Cardiac muscle cell (in vitro differentiated cells and primary cell): ENCODE measurements at places on chromosomes 12 and 14. TPM values are rescaled to one million over a fixed set of nuclear protein-coding genes. Genes with fewer than 3 reads are reported as not detected.

GRCh38 chr12:4975574-4975973, 65.9 kb downstream of the KCNA1 start:
- no peak for DNase-seq

GRCh38 chr12:105860561-105861207, 278.1 kb downstream of the NUAK1 start:
- DNase-seq: no peak

NGB gene
- 0.09 TPM in 1 of 2 replicates, not detected in the other for total RNA-seq

GRCh38 chr12:95014554-95014953, 11.1 kb upstream of the NDUFA12 start:
- no peak for DNase-seq

GRCh38 chr12:122807651-122808050, 27.6 kb upstream of the HIP1R start:
- DNase-seq: no peak

DNA sequence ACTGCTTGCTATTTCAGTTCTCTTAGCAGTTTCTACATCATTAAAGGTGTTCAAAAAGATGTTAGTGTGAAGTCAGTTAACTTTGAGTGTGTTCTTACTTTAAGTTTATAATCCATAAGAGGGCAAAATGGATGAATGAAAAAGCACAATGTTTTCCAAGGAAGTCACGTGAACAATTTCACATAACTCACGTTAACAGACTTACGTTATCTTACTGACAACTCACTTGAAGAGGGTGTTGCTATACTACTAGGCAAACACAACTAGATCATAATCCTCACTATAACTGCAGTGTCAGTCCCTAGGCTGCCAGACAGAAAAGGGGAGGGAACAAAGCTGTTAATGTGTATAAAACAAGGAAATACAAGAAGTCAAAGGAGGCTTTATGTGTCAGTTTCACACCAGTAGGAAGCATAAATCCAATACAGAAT, 6.4 kb downstream of the SLC2A13 start:
- DNase-seq: no peak

DNA sequence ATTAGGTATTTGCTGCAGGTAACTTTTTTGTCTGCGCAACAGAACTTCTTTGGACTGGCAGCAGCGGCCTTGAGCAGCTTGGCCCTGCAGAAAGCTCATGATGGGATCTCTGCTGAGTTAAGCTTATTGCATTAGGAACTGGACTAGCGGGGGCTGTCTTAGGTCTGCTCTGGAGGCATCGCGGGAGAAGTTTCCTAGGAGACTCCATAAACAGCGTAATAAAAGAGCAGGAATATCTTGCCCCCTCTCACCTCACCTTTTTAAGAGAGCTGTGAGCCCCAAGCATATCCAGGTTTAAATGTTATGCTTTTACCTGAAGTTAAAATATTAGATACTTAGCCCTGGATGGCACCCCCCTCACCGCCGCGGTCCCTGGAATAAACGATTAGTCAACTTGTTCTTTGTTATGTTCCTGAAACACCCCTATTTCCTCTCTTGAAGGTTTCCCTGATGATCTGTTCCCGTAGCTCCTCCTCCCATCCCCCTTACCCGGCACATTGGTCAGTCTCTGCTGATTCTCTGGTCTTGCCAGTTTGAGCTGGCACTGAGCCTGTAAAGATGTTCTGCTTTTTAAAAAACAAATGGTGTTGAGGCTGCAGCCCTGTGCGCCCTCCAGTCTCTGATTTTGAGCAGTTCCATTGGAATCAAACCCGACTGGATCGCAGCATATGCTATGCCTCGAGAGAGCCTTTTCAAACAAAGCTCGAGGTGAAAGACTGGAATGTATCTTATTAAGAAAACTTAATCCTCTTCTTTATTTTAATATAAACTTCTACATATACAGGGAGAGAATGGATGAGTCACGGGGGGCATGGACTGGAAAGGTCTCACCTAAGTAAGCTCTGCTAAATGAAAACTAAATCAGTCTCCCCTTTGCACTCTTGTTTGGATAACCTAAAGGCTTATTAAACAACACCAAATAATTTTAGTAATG, 1.9 kb downstream of the MLXIP start:
- no peak for DNase-seq

DNA sequence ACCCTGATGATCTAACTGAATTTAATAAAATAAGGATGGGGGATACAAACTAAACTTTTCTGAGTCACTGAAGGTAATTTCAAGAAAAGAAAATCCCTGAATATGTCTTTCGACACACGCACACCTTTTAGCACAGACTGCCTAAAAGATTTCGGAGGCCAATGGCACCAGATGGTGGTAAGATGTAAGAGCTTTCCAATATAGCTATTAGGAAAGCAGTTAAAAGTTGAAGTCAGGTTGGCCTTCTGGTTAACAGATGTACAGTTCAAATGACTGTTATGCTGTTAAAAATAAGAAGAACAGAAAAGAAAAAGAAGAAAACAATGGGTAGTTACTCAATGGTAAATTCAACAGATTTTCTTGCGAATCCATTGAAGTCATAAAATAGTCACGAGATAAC, 80.7 kb upstream of the KRR1 start:
- no peak for DNase-seq

STON2 gene
- 1.0 and 1.4 TPM in 2 replicates for total RNA-seq

NRIP2 gene
- not detected in 2 replicates for total RNA-seq

DNA sequence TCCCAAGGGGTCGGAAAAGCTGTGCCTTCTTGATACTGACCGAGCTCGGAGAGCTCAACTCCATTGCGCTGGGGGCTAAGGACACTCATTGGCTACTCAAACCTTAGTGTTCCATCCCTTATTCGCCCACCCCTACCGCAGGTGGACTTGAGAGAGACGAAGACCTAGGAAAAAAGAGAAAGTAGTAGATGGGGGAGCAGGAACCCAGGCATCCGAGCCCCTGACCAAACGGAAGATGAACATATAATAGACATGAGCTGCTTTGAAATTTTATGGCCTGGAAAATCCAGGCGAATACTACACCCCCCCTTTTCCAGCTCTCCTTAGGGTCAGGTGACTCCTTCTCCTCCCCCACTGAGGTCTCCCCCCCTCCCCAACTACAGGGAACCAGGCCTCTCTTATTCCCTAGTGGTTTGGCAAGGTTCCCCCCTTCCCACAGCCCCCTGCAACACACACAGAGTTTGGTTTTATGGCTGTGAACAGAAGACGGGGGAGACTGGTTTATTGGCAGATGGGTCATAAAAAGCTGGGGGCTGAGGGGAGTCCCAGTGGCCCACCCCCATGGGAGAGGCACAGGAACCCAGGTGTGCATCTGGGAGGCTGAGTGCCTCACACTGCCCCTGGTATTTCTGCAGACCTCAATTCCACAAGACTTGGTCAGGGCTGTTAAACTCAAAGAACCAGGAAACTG, 1.6 kb downstream of the GDF11 start:
- no peak for DNase-seq

DNA sequence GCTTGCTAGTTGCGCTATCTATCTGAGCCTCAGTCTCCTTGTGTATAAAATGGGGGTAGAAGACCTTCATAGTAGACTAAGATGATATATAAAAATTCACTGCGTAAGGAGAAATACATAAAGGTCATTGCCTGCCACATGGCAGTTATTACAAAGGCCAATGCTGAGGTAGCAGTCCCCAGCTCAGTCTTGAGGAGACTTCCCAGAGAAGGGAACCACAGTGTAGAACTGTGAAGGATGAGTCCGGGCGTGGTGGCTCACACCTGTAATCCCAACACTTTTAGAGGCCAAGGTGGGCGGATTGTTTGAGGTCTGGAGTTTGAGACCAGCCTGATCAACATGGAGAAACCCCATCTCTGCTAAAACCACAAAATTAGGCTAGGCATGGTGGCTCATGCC, 17.1 kb upstream of the SP7 start:
- DNase-seq: no peak

DNA sequence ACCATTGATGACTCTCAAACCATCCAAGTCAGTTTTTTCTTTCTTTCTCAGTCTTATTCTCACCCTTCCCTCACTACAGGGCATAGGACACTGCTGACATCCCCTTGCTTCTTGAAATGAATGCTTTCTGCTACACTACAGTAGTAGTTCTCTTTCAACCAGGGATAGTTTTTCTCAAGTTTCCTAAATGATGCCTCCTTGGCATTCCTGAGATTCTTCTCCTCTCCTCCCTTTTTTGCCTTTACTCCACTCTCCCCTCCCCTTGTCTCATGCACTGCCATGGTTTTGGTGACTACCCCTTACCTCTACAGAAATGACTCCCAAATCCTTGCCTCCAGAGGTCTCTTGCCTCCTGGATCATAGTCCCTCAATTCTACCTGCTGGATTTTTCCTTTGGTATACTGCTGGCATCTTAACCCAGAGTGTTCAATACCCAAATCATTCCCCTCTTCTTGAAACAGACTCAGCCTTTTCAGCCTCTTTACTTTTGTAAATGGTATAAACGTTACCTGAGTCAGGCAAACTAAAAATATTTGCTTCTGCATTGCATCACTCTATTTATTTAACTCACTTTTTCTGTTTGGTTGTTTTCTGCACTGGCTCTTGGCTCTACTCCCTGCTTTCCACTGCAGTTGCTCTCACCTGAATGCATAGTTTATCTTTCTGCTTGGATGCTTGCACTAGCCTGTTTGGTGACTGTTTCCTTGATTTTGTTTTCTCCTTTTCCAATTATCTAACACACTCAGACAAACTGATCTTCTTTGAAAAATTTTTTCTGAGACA, 211.6 kb upstream of the IGF1 start:
- DNase-seq: no peak

DNA sequence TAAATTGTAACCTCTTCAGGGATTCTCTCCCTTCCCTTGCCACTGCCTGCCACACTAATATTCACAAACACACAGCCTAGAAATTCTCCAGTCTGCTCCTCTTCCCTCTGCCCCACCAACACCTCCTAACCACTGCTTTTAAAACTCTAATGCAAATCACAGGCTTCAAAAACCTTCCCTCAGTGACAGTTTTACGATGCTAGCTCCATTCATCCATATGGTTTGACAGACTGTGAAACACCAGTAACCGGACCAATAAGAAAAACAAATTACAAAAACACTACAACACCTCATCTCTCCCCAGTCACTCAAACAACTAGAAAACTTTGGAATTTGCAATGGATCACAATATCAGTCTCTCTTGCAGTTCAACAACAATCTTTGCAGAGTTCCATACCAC, 5.7 kb downstream of the DPF3 start:
- DNase-seq: no peak

DNA sequence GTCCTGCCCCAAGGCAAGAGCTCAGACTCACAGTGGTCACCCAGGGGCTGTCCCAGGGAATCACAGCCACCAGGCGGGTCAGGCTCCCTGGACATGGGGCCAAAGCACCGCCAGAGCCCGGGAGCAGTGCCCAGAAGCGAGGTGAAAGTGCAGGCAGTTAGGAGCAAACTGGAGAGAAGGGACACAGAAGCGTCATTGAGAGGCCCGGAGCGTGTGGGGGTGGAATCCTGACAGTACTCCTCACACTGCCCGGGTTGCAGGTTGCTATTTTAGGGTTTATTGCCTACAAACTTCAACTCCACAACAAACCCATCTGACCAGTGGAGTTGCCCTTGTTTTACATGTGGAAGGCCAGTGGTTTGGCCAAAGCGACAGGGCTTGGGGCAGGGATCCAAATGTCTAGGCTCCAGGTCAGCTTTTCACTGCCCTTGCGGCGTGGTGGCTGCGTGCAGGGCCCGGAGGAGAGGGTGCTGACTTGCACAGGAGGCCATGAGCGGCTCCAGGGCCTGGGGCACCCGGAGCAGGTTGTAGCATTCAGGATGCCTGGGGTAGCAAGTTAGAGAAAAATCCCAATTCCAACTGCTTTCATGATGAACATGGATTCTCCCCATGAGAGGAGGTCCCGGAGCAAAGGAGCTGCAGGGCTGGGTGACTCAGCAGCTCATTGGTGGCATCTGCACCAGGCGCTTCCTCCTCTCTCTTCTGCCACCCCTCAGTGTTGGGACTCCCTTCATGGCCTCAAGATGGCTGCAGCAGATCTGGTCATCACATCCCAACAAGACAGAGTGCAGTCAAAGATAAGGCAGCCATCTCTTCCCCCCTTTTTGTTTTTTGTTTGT, 112.3 kb upstream of the NCOR2 start:
- DNase-seq: no peak

TAS2R14 gene
- total RNA-seq: 1.2 and 3.2 TPM in 2 replicates

FGD6 gene
- total RNA-seq: 12.4 and 19.4 TPM in 2 replicates

- no peak for DNase-seq
Observed at GRCh38 chr12:132131952-132132351, 12.2 kb downstream of the DDX51 start.

DNA sequence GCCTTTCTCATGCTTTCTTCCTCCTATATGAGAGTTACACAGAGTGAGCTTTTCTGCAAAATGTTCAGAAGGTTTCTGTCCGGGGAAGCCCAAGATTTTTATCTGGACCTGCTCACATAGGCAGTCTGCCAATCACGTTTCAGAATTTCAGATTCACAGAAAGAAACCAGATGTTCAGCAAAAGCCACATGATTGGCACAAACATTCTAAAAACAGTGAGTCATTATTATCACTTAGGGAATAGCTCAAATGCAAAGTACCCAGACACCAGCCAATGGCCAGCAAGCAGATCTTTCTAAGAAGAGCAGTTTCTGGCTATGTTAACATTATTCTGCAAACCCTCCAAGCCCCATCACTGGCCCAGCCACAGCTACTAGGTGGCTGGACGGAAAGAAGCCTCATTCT, 1558.5 kb upstream of the TMEM132C start:
- DNase-seq: no peak

DNA sequence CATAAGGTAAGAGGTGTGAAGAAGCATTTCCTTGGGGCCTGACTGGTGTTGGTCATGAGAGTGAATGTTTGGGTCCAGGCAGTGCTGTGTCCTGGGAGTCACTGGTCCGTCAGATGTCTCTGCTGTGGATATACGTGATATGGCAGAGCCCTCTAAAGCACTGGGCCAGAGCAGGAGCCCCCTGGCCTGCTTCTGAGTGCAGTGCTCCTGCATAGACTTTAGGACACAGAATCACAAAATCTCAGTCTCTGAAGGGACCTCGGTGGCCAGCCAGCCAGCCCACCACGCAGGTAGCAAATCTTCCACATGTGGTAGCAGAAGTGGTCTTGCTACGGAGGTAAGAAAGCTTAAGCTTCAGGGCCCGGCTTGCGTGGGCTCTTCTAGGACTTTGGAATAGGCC, 18.5 kb upstream of the AQP2 start:
- DNase-seq: no peak

GRCh38 chr14:75417674-75418073, 10.1 kb upstream of the JDP2 start:
- DNase-seq: peak; percentile 89

IKZF4 gene
- 9.7 and 11.5 TPM in 2 replicates for total RNA-seq

- DNase-seq: no peak
Observed at GRCh38 chr12:105330931-105331804, 677 bp downstream of the C12orf75 start.

- no peak for DNase-seq
Observed at GRCh38 chr14:76697246-76697905, 63.9 kb upstream of the VASH1 start.
